ENCODE measurements at places on chromosomes 5 and 9.

DNA sequence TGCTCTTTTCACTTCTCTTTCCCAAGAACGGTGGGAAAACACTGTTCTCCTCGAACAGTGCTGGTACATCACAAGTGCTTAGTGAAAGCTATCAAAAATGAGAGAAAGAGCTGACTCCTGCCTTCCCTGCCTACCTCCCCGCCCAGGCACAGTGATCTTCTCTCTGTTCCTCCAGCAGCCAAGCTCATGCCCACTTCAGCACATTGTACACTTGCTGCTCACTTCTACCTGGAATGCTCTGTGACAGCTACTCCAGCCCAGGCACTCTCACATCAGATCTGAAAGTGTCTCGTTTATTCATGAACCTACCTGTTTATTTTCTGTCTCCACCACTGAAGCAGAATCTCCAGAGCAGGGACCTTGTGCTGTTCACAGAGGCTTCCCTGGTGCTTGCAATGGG lies 1.8 kb downstream of the SLC35D2 start:
- DNase-seq = no peak

GRCh38 chr5:148776261-148776660 lies 50.1 kb upstream of the ADRB2 start:
- DNase-seq = no peak

DNA sequence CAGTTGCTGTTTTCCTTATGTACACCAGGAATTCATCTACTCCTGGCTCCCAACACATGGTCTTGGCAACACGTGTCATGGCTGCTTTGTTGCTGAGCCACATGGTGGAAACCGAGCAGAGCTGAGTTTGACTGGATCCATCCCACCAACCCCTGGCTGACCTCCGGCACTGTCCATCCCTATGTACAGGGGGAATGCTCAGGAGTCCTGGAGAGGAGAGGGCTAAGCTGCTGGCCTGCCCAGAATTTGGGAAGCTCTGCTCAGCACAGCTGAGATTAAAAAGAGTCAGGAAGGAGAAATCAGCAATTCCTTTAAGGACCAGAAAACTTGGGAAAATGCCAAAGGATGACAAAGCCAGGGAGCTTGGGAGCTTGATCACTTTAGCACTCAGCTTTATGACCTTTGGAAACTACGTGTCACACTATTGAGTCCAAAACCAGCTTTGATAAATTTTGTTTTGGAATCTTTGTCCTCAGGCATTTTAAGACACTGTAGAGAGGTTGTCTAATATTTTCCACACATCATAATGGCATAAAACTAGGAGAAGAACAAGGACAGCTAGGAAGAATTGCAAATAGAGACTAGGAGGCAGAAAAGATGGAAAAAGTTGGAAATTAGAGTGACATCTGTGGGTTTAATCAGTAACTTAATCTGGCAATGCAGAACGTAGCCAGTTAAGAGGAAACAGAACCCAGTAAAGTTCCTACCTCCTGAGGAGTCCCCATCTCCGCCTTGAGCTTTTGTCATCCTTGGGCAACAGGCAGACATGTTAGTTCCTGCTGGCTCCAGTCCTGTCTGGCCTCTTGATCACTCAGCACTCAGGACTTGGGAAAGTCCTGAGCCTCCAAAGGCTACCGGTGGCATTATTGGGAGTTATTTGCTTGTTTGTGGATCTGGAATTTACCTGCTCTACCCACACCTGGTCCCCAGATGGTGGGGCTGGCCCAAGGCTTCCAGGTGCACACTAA lies 62.5 kb upstream of the PLPP1 start:
- DNase-seq = no peak

DNA sequence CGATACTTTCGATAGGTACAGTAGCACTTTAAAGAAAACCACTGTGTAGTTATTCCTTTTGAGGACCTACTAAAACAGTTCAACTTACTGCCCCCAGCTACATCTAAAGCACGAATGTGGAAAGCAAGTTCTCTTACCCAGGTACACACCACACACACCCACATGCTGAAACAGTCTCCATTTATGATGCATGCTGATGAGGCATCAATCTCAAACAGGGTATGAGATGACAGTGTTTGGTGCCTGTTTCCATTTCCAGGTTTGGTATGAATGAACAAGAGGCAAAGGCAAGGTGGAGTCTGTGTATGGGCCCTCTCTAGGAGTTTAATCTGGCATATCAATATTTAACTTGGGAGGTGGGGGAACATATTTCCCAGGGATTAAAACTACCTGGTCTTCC lies 13.9 kb downstream of the HMGXB3 start:
- no peak for DNase-seq

DNA sequence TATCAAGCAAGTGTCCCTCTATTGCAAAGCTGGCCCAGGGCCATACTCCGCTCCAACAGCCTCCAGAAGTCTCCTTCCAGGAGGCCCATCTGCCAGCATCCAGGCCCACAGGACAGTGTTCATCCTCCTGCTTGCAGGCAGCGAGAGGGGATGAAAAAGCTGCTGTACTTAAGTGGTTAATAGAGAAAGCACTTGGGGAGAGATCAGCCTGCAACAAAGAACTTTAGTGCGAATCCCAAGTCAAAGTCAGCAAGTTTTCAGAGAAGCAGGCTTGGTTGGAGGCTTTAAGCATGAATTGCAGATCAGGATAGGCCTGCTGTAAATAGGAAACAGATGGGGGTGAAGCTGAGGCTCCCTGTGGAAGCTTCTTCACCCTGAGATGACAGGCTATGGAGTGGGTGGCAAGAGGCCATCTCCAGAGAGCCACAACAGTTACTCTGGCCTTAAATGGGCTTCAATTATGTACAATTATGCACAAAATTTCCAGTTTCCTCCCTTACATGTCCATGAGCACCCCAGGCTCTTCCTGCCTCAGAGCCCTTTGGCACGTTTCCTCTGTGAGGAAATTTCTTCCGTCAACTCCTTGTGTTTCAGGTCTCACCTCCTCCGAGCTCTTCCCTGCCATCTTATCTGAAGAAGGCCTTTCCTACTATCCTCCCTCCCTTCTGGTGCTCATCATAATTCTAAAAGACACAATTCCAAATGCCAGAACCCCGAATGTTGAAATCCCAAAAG lies 98.0 kb upstream of the NR3C1 start:
- no peak for DNase-seq

- DNase-seq = no peak
These were observed 30.6 kb downstream of the NKX2-5 start for GRCh38 chr5:173204185-173204979.

GRCh38 chr9:107999011-107999410 lies 509.4 kb upstream of the KLF4 start:
- no peak for DNase-seq

- DNase-seq = no peak
These were observed 246.8 kb upstream of the HAPLN1 start for GRCh38 chr5:83967417-83967816.

GRCh38 chr9:137138058-137138721 lies 764 bp upstream of the GRIN1 start:
- no peak for DNase-seq

DNA sequence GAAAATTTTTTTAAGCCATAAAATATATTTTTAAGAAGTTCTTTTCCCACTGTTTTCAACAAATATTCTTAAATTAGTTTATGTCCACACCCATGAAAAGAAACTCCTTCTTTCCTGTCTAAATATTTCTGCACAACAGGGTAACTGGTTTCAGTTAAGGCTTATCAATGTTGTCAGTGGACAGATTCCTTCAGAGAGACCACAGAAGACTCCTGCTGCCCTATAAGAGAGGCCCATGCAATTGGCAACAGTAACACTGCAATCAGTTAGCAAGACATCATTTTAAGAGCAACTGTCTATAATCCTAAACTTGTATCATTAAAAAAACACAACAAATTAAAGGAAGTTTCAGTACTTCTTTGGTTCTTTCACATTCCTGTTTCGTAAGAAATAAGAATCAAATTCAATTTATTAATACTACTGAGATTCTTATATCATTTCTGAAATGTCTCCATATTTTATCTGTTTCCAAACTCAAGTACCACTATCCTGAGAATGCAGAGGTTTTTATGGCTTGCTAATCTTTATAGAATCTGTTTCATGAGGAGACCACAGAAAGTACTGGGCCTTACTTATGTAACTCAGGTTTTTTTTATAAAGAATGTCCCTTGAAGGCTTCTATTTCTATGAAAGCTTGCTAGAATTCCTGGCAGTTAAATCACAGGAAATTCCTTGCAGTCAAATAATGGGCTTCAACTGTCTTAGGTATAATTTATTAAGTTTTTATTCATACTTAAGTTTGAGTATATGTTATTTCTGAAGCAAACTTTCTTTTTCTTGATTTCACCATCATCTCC lies 240.2 kb downstream of the RFX3 start:
- no peak for DNase-seq

DNA sequence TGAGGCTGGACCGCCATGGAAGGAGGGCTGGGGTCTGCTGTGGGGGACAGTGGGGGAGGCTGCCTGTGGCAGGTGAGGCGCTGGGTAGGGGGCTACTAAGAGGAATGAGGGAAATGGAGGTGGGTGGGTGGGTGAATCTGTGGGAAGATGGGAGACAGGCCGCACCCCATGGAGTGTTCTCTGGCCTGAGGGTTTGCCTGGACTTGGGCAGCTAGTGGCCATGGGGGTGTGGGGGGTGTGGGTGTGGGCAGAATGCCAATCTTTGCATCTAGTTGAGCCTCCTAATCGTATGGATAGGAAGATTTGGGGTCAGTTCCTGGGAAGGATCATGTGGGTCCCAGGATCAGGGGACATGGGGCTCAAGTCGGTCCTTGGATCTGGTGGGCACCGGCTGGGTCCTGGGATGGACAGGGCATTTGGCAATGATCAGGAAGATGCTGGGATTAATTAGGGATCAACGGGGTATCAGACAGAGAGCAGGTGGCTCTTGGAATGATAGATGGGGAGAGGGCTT lies 518 bp downstream of the ZDHHC12 start:
- DNase-seq = no peak

- DNase-seq = no peak
These were observed 142.7 kb downstream of the CACNA1B start for GRCh38 chr9:138020120-138020794.

DNA sequence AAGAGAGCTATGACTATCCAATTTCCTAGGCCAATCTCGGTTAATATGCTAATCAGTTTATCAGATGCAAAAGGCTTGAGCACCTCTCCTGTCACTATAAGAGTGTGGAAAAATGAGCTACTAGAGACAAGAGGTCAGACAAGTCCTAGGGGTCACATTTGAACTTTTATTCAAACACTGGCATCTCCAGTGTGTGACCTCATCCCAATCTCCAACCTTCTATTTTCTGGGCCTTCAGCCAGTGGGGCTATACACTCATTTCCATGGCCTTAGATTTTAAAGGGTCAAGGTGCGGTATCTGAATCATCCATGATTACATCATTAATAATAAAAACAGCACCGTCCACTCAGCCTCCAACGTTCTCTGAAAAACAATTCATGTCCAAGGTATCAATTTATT lies 139.6 kb upstream of the LRRTM2 start:
- DNase-seq = no peak

GRCh38 chr9:92647671-92648473 lies 22.1 kb downstream of the IPPK start:
- DNase-seq = no peak

GRCh38 chr5:62900976-62901375 lies 322.4 kb downstream of the LRRC70 start:
- DNase-seq = no peak

GRCh38 chr5:68067291-68067690 lies 148.3 kb upstream of the PIK3R1 start:
- no peak for DNase-seq

GRCh38 chr9:65400886-65401285 lies 115.9 kb upstream of the FOXD4L5 start:
- DNase-seq = no peak

- DNase-seq = no peak
These were observed 4.9 kb upstream of the AKNA start for GRCh38 chr9:114392749-114393112.

DNA sequence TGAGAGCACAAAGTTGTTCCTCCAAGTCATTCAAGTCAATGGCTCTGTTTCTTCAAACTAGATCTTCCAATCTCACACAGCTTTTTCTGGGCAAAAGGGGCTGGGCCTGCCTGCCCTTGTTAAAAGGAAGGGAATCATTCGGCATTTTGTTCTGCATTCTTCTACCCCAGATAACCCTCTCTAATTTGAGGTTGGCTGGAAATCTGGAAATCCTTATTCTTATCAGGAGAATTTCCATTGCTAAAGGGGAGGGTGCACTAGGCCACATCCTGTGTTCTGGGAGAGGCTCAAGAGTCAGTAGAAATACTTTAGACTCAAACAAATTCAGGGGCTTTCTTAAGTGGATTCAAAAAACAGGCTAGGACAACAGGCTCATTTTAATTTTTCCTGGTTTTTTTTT lies 384.7 kb upstream of the ZNF462 start:
- DNase-seq = no peak

GRCh38 chr5:56705217-56705616 lies 110.1 kb upstream of the MAP3K1 start:
- DNase-seq = no peak

- no peak for DNase-seq
These were observed 57.3 kb downstream of the FGF18 start for GRCh38 chr5:171476701-171477100.

DNA sequence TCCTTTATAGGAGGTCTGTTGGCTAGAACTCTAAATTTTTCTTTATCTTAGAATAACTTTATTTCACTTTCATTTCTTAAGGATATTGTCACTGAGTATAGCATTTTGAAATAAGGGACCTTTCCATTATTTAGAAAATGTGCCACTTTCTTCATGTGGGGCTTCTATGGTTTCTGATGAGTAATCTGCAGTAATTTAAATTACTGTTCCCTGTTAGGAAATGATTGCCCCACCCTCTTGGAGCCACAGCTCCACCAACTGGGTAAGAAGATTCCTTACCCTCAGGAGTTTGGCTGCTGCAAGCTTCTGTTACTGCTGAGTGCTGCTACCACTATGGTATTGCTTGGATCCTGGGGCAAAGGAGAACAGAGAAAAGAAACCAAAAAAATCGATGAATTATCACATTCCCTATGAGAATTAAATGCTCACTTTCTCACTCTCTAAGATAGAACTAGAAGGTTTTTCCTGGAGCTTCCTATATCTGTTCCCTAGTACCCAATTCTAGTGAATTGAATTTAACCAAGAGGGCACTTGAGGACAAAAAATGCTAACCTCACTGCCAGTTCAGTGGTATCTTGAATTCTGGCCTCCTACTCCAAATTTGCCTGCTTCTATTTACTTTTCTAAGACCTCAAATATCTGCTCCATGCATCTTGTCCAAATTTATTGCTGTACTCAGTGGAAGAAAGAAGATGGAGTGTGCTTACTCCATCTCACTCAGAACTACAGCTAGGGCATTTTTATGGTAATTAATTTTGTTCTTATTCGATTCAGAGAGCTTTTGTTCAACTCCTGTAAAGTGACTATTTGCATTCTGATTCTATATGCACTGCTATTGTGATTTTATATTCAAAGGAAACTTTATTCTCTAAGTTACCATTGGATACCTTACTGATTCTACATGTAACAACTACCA lies 2111.3 kb downstream of the MAT2B start:
- DNase-seq = no peak

GRCh38 chr9:71552480-71552879 lies 215.8 kb downstream of the CEMIP2 start:
- DNase-seq = no peak
